ENCODE measurements at places on chromosomes 1 and 21. TPM values are rescaled to one million over a fixed set of nuclear protein-coding genes. Genes with fewer than 3 reads are reported as not detected.

- DNase-seq, result no peak
Observed at GRCh38 chr1:60765204-60765603, 317.2 kb upstream of the NFIA start.

GRCh38 chr1:204530932-204531331 is 14.7 kb downstream of the MDM4 start:
- no peak for DNase-seq

- no peak for DNase-seq
Observed at GRCh38 chr21:43575473-43575844, 83.8 kb downstream of the HSF2BP start.

DNA sequence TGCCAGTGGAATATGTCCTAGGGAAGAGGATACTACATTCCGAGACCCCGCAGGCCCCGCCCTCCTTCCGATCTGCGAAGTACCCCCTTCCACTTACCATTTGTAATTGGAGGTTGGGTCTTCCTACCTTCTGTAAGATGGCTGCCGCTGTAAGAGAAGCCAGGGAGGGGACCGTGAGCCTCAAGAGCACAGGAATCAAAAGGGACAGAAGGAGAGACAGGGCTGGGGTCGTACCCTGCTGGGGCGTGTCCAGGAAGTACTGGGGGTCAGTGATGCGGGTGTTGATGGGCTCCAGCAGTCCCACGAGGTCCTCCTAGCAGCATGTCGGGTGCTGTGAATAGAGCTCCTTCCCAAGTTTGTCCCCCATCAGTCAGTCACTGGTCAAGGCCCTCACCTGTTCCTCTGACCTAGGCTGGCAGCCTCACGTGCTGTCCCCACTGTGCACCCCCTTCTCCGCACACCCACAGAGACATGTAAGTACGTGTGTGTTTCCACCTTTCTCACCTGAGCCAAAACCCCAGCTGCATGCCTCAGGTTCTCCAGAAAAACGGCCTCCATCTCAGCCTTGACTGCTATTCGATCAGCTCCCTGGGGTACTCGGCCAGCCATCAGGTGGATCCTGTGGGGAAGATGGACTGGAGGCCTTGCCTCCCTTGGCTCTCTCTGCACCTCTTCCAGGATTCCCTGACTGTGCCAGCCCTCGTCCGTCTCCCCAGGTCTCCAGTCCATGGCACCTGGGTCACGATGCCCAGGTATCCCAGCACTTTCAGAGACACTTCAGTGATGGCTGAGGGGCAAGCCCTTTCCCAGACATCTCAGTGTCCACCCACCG is 1.8 kb downstream of the HYI start:
- DNase-seq, result no peak

GRCh38 chr1:17606826-17607440 is 67.4 kb downstream of the ARHGEF10L start:
- DNase-seq, result peak; percentile 73

DNA sequence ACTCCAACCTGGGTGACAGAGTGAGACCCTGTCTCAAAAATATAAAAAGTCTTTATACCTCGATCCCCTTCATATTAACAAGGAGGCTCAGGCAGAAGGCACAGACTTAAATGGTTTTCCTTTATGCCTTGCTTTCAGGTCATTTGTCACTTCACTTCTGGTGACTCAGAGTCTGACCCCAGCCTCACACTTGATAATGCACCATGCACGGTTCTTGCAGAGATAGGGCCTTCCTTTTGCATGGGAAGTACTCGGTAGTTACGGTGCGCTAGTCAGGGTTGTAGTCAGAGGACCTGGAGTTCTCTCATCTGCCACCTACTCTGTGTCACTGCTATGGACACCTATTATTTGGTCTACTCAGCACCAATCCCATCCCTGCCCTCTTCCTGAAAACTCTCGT is 43.6 kb upstream of the BMP8B start:
- DNase-seq, result no peak

- peak; percentile 43 for DNase-seq
Observed at GRCh38 chr1:228445843-228446650, 29.4 kb upstream of the TRIM17 start.

GRCh38 chr1:204626381-204626780 is 59.2 kb downstream of the LRRN2 start:
- no peak for DNase-seq

- no peak for DNase-seq
Observed at GRCh38 chr1:170755795-170756194, 91.9 kb downstream of the PRRX1 start.

DNA sequence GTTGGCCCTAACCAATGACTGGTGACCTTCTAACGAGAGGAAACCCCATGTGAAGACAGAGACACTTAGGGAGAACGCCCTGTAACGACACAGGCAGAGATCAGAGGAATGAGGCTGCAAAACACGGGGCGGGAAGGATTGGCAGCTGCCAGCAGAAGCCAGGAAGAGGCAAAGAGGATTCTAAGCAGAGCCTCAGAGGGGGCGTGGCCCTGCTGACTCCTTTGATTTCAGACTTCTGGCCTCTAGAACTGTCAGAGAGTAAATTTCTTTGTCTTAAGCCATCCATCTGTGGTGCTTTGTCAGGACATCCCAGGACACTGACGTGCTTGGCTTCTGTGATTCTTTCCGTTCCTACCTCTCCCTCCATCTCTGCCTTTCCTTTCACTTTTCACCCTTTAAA is 79.3 kb downstream of the SH3BGR start:
- DNase-seq, result no peak

- DNase-seq, result no peak
Observed at GRCh38 chr1:78143673-78144072, 97.9 kb downstream of the GIPC2 start.

OXCT2 gene
- 2.9 TPM for total RNA-seq

CLCA1 gene
- not detected for total RNA-seq

CDC42BPA gene
- 27.7 TPM for total RNA-seq

TCP10L gene
- 2.9 TPM for total RNA-seq

ZNF683 gene
- not detected for total RNA-seq

LMOD1 gene
- not detected for total RNA-seq

DYRK3 gene
- 15.8 TPM for total RNA-seq
